Upper lobe of right lung (tissue), 1 donor: ENCODE measurements at places on chromosomes 2 and 18.

GRCh38 chr2:240782221-240782885 lies 37.7 kb downstream of the KIF1A start:
- no peaks in the 10 kb centered on the region for H3K4me1 ChIP-seq
- no peak for DNase-seq
- H3K36me3 ChIP-seq: no peaks in the 10 kb centered on the region
- H3K4me3 ChIP-seq: no peak overlapping the region
- peaks cover 4% of the 10 kb centered on the region for H3K27me3 ChIP-seq

DNA sequence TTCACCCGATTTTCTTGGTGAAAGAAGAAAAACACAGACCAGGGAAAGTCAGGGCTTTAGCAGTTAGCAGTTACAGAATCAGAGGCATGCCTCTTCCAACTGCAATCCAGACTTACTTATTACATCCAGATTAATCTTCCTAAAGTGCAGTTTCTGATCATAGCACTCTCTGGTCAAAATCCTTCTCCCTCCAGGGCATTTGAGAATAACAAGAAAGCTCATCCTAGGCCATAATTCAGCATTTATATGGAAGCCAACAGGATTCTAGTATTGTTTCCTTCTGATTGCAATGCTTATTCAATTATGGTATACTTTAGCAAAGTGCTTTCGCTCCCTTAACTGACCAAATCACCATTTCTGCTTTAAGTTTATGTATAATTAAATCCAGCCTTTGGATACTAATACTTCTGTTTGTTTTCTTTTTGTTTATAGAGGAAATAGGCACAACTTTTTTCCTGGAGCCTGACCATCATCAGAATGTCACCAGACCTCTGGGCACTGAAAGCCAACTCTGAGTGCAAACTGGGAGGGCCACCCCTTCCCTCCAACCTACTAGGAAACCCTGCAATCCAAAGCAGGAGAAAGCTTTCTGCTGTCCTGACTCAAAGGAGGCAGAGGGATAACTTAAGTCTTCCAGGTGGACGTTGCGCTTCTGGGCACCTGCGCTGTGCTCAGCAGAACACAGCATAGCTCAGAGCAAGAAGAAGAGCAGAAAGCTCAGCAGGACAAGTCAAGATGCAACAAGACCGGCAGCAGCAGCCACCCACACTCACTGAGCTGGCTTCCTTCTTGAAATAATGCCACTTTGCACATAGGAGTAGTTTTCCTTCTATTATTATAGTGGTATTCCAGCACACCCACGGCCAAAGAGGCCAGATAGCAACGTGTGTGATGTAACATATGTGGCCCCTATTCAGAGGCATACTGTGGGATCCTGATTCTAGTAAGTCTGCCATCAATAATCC lies 99.3 kb downstream of the STK39 start:
- no peaks in the 10 kb centered on the region for H3K36me3 ChIP-seq
- H3K27me3 ChIP-seq: no peaks in the 10 kb centered on the region
- no peak overlapping the region for H3K4me3 ChIP-seq
- DNase-seq: no peak
- H3K27ac ChIP-seq: no peak overlapping the region
- no peaks in the 10 kb centered on the region for H3K4me1 ChIP-seq

DNA sequence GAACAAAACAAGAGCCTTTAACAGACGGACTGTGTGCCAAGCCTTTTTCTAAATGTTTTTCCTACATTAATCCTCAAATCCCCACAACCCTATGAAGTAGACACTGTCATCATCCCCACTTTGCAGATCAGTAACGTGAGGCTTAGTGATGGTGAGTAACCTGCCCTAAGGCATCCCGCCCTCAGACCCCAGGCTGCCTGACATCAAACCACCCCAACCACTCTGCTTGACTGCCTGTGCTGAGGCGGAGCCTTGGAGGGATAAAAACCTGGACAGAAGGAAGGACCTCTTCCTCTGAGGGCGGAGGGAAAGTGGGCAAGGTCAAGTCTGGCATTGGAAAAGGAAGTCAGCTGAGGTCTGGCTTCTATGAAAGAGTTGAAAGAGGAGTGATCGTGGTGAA lies 104.6 kb downstream of the SP3 start:
- DNase-seq: no peak
- no peaks in the 10 kb centered on the region for H3K4me1 ChIP-seq
- no peak overlapping the region for H3K27ac ChIP-seq
- no peaks in the 10 kb centered on the region for H3K27me3 ChIP-seq
- no peaks in the 10 kb centered on the region for H3K36me3 ChIP-seq
- H3K4me3 ChIP-seq: no peak overlapping the region

DNA sequence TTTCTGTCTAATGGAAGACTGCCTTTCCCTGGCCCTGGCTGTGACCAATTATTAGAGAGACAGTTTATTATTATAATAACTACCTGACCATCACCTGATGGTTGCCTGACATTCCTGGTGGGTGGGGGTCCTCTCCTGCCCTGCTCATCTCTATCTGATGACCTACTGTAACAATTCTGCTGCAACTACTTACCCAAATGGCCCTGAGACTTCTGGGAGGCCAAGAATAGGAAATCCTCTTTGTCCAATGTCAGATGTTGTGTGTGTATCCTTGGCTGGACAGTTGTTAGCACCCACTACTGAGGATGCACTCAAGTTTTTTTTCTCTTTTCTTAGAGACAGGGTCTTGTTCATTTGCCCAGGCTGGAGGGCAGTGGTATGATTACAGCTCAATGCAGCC lies 110.3 kb downstream of the DDX1 start:
- no peak overlapping the region for H3K4me3 ChIP-seq
- no peak for DNase-seq

DNA sequence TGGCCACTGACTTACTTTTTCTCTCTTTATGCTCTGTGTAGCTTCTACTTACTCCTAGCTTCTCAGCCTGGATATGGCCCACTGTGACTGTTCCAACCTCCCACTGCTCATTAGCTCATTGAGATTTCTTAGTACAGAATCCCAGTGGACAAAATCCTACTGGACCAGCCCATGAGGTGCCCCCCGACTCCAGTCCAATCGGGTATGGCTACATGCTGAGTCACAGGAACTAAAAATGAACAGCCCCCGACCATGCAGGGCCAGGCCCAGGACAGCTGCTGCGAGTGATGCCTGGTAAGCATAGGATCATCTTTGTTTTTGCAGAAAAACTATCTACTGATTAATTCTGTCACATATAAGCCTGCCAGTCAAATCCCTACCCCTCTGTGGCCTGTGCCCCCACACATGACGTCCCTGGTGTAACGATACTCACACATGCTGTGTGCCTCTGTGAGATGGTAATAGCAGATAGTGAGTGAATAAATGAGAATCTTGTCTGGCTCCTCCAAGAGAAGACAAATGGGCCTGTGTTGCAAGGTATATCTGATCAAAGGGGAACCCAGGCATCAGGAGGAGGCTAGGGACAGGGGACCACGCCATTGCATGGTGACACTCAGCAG lies 85.9 kb upstream of the KLF7 start:
- no peak overlapping the region for H3K27ac ChIP-seq
- H3K4me1 ChIP-seq: peaks cover 11% of the 10 kb centered on the region
- DNase-seq: no peak
- no peaks in the 10 kb centered on the region for H3K36me3 ChIP-seq
- no peak overlapping the region for H3K4me3 ChIP-seq

DNA sequence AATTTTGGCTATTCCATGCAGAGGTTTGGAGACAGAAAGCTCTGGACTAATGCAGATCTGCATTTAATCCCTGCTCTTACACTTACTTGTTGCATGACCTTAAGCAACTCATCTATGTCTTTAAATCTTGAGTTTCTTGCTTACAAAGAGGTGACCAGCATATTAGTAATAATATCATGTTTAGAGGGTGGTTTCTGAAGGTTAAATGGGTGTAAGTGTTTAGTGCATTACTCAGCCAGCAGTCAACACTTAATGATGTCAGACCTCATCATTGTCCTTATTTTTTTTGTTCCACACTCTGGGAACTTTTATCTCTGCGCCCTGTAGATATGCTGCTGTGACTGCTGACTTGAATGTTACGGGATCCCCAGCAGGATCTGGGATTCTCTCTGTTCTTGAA lies 1.7 kb downstream of the IL1RL1 start:
- H3K27me3 ChIP-seq: no peaks in the 10 kb centered on the region
- no peak for DNase-seq
- H3K27ac ChIP-seq: no peak overlapping the region
- no peak overlapping the region for H3K4me3 ChIP-seq

GRCh38 chr2:10412380-10412779 lies 35.7 kb downstream of the ODC1 start:
- H3K4me1 ChIP-seq: peaks cover 23% of the 10 kb centered on the region
- H3K4me3 ChIP-seq: no peak overlapping the region
- no peaks in the 10 kb centered on the region for H3K27me3 ChIP-seq
